ENCODE measurements at places on chromosomes 2 and 18.

GRCh38 chr2:65314801-65315441 is 87.3 kb downstream of the ACTR2 start:
- no peak for DNase-seq

DNA sequence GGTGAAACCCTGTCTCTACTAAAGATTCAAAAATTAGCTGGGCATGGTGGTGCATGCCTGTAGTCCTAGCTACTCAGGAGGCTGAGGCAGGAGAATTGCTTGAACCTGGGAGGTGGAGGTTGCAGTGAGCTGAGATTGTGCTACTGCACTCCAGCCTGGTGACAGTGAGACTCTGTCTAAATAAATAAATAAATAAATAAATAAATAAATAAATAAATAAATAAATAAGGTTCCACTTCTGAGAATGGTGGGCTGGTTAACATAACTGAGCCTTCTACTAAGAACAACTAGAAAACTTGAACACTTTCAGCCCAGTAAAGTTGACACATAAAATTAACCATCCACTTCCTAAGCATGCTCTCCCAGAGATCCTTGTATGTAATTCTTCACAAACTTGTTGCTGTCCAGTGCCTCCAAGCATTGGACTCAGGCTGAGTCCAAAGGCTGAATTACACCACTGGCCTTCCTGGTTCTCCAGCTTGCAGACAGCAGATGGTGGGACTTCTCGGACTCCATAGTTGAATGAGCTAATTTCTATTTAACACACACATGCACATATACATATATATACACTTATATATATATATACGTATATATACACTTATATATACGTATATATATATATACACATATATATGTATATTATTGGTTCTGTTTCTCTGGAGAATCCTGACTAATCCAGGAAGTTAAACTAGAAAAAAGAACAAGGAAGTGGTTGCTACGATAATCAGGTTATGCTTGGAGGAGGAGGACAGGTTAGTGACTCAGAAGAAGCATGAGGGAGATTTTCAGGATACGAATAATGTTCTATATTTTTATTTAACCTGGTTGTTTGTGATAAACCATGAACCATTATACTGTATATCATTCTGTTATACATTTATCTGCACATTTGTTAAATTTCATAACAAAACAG is 348.8 kb downstream of the METTL4 start:
- DNase-seq, result no peak

GRCh38 chr2:240928476-240929363 is 22.6 kb downstream of the CROCC2 start:
- DNase-seq, result no peak

DNA sequence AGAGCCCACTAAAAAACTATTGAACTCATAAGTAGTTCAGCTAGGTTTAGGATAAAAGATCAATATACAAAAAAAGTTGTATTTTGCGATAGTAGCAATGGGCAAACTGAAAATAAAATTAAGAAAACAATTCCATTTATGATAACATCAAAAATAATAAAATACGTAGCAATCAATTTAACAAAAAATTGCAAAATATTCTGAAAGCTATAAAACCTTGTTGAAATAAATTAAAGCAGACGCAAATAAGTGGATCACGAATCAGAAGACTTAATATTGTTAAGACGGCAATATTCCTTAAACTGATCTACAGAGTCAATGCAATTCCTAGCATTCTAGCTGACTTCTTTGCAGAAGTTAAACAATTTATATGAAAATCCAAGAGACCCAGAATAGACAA is 24.5 kb downstream of the ABCB11 start:
- DNase-seq, result no peak
